ENCODE measurements at places on chromosomes 12 and 14.

GRCh38 chr14:96268431-96269358 lies 12.7 kb downstream of the BDKRB1 start:
- DNase-seq = no peak

- DNase-seq = no peak
Measured at GRCh38 chr14:49886523-49886922, 6.4 kb upstream of the ARF6 start.

- no peak for DNase-seq
Measured at GRCh38 chr14:82431031-82431430, 897.4 kb upstream of the SEL1L start.

DNA sequence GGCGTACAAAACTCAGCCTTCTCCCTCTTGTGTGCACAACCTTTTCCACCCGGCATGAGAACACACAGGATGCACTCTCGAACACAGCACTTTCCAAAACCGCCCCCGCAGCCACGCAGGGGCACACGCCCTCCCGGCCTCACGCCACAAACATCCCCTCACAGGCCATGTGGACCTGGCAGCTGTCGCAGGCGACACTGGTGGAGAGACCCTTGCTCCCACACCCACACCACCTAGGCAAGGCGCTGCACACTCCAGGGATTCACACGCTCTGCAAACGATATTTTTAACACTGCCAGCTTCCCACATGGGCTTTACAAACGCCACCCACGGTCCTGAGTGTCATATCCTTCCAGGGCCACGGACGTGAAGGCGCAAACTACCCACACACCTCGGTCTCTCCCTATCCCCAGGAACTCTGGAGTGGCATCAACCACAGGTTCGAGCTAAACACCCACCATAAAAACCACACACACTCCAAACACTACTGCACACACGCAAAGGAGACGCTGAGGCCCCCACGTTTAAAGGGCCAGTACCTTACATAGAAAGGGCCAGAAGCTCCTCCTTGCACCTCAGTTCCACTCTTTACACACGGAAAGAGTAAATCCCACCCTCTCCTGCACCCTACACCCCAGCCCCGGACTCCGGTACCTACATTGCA lies 12.4 kb upstream of the ITGB7 start:
- no peak for DNase-seq

DNA sequence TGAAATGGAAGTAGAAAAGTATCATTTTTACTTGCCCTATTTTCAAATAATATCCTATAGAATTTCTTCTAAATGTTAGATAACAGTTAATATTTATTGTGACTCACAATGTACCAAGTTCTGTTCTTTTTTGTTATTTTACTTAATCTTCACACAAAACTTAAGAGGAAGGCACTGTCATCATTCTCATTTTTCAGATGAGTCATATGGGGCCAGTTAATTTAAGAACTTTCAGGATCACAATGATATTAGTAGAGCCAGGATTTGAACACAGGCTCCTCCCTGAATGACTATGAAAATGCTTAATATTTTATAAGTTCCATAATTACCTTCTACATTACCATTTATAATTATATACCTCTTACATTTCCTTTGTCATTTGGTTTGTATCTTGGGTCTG lies 10.4 kb upstream of the TMEM260 start:
- DNase-seq = no peak

DNA sequence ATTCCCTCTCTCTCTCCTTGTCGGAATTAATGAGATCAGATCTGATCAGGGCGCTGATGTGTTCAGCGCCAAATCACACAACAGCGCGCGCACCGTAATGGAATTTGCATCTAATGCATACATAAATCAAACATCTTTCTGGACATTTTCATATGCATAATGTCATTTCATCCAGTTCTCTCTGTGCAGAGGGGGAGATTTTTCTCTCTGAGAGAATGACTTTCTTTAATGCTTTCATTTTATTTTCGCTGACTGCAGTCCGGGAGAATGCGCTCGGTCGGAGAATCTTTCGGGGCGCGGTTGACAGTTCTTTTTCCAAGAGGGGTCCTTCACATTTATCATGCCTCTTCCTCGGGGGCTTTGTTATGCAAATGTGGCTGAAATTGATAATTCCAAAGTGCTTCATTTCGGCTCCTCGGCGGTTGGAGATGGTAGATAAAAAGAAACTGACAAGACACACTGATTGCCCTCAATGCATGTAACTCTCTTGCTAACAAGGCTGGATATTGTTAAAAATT lies 615.9 kb downstream of the VRK1 start:
- no peak for DNase-seq

DNA sequence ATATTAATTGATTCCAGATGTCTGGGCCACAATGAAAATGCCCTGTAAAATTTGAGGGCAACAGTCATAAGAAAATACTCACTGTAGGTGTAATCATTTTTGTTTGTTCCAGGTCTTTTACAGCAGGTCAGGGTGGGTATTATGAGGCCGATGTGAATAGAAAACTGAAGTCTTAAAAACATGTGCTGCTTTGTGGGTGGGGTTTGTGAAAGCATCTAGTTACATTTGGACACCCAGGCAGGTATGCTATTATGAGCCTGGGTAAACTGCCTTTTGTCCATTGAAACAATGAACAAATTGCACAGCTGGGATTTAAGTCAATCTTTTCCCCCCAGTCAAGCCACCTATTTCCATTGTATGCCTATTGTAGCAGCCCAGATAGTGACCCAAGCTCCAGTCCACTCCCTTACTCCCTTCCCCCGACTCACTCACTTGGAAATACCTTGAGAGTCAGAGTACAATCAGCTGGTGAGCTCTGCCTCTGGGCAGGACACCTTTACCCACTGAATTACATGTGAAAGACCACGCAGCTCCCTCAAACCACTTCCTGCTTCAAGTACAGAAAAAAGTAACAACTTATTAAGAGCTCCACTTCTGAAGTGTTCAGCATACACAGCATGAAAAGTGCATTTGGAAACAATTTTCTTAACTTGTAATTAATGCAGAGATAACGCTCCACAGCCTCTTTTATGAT lies 1.8 kb downstream of the IGF1 start:
- no peak for DNase-seq

DNA sequence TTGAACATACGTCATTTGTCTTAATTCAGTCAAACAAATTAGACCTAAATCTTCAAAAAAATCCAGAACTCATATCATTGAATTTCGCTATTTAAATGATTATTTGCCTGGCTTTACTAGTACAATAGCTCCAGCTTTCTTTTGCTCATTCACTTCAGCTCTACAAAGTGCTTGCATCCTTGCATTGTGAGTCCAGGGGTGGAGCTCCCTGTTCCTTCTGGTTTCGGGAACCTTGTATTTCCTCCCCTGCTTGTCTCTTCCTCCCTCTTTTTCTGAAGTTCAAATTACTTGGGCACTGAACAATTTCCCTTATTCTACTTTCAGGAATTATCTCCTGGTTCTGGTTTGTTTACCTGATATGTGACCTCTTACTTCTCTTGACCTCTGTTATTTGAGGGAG lies 58.1 kb upstream of the KITLG start:
- DNase-seq = no peak

DNA sequence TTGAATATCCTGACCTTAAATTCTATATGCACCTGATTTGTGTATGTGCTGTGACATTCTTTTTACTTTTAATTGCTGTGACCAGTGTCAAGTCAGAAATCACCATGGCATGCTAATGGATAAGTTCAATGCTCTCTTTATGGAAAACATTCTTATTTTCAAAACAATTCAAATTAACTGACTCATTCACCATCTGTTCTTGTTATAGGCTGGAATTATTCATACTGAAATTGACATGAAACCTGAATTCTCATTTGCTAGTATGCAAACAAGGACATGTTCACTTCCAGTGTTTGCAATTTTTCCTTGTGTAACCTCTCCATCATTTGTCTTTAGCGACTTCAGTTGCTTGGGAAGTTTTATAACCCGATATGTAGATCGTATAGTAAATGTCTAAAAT lies at the start of gene TAS2R30:
TSS of gene TAS2R30 (minus strand) at position 340 of the 400 bp plus-strand sequence. CDS start 400 bp downstream, outside the sequence.
- DNase-seq = no peak

- DNase-seq = no peak
Measured at GRCh38 chr14:89251061-89251460, 166.0 kb downstream of the FOXN3 start.

DNA sequence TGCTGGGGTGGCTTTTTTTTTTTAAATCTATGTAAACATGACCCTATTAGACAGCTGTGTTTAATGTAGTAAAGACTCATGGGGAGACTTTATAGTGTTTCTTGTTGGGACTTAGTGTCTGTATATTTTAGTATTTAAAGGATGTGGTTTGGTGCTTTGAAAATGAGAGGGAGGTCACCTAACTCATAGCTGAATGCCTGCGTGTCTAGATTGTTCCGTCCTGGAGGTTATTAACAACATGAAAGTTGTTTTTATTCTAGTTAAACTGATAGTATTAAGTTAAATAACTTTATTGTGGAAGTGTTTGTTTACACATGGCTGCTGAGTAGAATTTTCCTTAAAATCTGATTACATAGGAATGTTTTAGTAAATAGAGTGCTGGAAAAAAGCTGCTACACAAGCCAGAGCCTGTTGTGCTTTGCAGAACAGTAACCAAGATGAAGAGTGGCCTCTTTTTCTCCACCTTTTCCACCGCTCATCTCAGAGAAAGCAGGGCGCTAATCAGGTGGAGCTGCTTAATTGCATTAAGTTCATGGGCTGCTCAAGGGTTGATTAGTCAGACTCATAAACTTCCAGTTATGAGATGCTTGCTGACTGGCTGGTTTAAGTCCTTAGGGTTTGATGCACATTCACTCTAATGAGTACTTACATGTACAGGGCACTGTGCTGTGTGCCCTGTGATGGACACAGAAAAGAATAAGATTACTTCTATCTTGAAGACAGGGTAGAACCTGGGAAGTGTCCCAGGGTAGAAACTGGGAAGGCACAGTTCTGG lies 62.7 kb downstream of the FBXO34 start:
- no peak for DNase-seq

- no peak for DNase-seq
Measured at GRCh38 chr12:40551466-40551865, 140.8 kb upstream of the CNTN1 start.

DNA sequence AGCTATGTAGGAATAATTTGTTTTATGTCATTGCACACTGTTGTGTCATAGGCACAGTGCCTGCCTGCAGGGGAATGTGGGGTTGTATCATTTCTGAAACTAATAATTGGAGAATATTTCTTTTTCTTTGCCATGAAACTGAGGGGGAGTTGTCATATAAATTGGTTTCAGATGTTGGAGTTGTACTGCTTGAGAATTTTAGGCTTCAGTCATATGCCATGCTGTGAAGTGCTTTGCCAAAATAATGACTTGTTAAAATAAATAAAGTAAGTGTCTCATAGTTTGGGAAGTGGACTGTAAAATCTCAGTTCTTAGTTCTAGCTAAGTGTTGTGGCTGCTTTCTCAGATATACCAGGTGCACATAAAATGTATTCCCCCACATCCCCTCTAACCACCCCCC lies 116.8 kb downstream of the DAAM1 start:
- no peak for DNase-seq

DNA sequence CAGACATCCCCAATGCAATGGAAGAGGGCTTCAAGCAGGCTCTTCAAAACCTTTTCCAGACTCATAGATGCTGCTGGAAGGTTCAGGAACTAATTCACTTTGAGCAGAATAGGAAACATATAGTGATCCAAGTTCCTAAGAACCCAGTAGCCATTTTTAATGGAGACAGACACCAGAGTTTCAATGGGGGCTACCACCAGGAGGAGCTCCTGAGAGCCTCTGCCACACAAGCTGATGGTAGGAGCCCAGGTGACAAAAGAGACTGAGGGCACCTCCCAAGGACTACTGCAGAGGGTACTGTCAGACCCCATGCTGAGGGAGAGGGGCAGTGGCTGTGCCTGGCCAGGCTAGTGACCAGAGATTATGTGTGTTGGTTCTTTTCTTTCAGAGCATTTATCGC lies 45.9 kb downstream of the IFNG start:
- no peak for DNase-seq

- no peak for DNase-seq
Measured at GRCh38 chr12:52310622-52311284, 10.4 kb downstream of the KRT83 start.

DNA sequence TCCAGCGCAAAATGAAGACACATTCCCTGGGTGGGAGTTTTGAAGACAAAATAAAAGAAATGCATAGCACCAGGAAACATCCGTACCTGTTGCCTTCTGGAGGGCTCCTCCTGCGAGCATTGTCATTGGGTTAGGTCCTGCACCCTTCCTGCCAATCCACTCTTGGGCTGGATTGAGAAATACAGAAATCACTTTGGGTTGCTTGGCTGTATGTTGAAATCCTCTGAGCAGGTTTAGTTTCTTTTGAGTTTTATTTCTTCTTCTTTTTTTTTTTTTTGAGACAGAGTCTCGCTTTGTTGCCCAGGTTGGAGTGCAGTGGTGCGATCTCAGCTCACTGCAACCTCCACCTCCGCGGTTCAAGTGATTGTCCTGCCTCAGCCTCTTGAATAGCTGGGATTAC lies 67.6 kb downstream of the ARF6 start:
- no peak for DNase-seq

- no peak for DNase-seq
Measured at GRCh38 chr14:99530407-99531155, 49.4 kb downstream of the CCNK start.

DNA sequence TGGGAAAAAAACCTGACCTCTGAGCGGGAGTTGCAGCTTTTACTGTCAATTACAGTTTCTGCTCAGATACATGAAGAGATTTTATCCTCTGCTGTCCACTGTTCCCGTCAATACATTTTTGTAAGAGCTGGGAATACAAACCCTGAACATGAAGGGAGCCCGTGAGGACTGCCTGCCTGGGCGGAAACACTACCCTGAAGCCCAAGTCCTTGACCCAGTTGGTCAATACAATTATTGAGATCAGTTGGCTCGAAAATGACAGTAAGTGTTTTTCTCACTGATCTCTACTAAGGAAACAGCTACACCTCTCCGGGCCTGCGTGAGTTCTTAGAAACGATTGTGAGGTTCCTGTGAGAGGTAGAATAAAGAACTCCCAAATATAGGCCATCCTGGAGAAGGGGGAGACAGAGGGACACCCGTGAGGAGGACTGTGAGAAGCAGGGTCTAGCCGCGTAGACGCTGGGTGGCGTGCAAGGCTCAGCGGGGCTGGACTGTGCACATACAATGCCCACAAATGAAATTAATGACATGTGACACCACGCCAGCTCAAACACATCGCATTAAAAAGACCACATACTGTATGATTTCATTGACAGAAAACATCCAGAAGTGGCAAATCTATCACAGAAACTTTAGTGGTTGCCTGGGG lies 509.5 kb downstream of the TMEM132D start:
- DNase-seq = no peak

DNA sequence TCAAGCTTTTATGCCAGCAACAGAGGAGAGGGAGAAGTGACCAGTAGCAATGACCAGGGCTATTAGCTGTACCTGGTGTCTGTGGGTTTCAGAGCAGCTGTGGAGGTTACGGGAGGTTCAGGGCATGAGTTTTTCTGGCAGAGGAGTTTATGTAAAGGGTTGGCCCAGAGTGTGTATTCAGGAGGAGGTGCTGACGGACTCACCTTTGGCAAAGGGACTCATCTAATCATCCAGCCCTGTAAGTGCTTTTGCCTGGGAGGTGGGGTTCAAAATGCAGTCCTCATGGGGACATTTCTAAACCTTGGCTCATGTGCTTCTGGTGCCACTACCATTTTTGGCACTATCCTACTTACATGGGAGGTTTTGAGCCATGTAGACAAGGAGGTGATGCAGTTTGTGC lies 95.3 kb downstream of the DAD1 start:
- DNase-seq = no peak

- DNase-seq = no peak
Measured at GRCh38 chr12:39807043-39807442, 187.4 kb upstream of the ABCD2 start.

All from renal cortex interstitium (tissue), 15 donors.